NCI-H446 treated with DMSO at 0.1 percent for 48 hours (cell line): ENCODE measurements at places on chromosomes 12 and 14.

DNA sequence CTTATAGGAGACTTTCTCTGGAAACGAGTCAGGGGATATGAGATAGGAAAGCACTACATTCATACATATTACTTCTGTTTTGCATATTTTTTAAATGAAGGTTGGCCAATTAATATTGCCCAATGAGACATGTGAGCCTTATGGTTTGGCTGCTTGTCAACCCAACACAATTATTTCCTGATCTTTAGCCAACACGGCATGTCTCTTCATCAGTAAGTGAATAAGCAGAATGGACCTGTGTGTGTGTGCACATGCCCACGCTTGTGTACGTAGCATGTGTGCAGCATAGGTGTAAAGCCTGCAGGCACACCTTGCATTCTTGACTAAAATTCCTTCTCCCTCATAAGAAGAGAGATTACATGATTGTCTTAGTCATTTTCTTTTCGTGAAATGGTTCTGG lies 88.3 kb downstream of the STON2 start:
- peak; percentile 41 for DNase-seq

DNA sequence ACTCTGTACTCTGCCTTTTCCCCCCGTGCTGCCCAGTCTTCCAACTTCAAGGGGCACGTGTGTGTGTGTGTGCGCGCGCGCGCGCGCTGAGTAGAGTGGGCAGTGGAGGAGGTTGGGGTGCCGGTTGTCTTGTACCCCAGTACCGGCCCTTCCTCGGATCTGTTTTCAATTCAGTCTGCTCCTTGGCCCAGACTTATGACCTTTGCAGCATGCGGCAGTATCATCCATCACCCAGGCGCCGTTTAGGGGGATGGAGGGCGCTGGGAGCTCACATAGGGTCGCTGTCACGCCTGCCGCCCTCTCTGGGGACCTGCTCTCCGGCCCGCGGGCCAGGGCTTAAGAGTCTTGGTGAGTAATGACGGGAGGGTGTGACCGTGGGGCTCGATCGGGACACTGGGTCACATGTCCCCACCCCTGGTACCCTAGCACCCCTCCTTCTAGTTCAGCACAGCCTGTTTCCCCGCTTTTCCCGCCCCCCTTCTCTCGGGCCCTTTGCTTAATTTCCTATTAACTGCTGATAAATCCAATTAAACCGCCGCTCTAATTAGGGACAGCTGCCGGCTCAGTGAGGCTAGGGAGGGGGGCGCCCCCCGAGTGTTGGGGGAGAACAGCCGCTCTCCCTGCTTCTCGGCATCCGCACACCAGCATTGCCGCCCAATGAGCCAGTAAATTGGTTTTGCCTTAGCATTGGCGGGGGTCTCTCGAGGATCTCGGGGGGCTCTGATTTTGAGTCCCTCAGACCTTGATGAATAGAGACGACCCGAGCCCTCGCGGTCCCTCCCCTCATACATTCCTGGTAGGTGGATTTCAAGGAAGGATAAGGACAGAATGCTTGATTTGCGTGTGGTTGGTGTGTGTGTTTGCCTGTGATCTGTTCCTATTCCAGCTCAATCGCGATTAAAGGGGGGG lies 9.3 kb downstream of the STAC3 start:
- no peak for DNase-seq

DNA sequence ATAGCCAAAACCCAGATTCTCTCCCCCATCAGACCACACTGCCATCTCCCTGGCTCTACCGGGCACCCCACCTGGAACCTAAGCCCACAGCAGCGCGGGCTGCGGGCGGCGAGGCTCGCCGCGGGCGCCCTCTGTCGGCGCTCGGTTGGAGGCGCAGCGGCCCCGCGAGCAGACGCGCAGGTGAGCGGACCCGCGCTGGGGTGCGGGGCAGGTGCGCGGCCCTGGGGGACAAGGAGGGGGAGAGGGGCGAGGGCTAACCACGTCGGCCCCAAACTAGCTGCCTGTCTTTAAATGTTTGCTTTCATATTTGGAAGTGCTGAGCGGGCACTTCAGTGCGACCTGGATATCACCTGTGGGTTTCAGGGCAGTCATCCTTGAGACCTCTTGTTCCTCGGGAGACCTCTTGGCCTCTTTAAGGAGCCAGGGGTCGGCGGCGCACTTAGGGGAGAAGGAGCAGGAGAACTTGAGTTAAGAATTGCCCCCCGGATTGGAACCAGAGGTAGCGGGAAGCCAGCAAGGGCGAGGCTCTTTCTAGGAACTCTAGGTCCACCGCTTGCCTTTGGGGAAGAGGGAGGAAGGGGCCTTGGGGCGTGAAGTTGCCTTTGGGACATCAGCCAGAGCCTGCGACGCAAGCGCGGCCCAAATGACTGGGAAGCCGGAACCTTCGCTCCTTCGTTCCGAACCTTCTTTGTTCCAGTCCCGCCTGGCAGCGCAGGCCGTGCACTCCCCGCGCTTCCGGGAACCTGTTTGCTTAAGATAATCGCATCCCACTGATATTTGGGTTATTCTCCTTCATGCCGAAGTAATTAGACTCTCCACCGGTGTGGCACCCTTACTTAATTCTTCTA lies 78.7 kb downstream of the NEDD1 start:
- DNase-seq: no peak

- peak; percentile 2 for DNase-seq
Observed at GRCh38 chr12:110937104-110937641, 16.8 kb upstream of the MYL2 start.

GRCh38 chr12:47617476-47617875 lies 88.4 kb downstream of the RPAP3 start:
- no peak for DNase-seq

DNA sequence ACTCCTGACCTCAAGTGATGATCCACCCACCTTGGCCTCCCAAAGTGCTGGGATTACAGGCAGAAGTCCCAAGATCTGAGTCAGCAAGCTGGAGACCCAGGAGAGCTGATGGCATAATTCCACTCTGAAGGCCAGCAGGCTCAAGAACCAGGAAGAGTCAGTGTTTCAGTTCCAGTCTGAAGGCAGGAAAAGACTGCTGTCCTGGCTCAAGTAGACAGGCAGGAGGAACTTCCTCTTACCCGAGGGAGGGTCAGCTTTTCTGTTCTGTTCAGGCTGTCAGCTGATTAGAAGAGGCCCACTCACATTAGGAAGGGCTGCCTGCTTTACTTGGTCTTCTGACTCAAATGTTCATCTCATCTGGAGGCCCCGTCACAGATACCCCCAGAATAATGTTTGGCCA lies 206.0 kb upstream of the MYL2 start:
- DNase-seq: no peak

- no peak for DNase-seq
Observed at GRCh38 chr12:72468505-72468904, 196.3 kb downstream of the TRHDE start.

GRCh38 chr14:95137804-95138167 lies 19.5 kb downstream of the DICER1 start:
- no peak for DNase-seq

DNA sequence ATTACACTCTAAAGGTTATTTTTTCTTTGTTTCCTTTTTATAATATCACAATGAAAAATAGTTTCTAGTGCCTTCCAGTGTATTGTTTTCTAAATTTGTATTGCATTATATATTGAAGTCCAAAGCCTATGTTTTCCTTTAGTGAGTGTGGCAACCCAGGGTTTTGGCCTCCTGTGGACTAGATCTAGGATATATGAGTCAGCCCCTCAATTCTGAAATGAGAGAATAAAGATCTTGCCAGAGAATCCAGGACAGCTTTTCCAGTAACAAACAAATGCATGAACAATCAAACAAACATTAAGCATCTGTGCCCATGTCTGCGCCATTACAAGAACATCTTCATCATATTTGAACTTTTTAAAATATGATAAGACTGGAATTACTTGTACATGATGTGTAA lies 70.7 kb upstream of the SSTR1 start:
- DNase-seq: peak; percentile 67

DNA sequence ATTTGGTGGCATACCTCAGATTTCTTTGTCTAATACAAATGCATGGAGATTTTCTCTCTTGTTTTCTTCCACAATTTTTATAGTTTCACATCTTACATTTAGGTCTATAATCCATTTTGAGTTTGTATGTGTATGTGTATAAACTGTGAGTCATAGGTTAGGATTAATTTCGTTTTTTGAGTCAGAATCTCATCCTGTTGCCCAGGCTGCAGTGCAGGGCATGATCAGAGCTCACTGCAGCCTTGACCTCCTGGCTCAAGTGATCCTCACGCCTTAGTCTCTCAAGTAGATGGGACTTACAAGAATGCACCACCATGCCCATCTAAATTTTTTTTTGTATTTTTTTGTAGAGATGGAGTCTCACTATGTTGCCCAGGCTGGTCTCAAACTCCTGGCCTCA lies 71.6 kb downstream of the OTOGL start:
- no peak for DNase-seq

GRCh38 chr12:30278401-30278800 lies 417.3 kb downstream of the IPO8 start:
- no peak for DNase-seq

GRCh38 chr12:29726321-29726692 lies 57.4 kb downstream of the TMTC1 start:
- no peak for DNase-seq

GRCh38 chr14:81273521-81273920 lies 52.8 kb upstream of the GTF2A1 start:
- no peak for DNase-seq

DNA sequence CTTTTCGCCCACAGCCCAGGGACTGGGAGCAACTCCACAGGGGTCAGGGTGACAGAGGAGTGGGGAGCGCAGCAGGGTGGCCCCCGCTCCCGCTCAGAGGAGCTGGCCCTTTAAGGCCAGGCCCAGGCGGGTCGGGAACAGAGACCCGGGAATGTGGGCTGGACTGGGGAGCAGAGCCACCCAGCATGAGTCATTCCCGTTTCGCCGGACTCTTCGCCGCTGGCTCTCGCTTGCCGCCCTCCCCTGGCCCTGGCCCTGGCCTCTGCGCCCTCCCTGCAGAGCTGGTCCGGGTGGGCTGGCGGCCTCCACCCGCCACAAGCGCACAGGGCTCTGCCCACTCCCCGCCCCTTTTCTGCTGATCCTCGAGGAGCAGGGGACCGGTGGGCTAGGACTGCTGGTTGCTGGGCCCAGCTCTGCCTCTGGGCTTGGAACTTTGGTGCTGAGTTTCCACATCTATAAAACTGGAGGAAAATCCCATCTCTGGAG lies 92.8 kb downstream of the NINJ2 start:
- no peak for DNase-seq

- DNase-seq: no peak
Observed at GRCh38 chr12:75754698-75755097, 243.3 kb upstream of the KRR1 start.

DNA sequence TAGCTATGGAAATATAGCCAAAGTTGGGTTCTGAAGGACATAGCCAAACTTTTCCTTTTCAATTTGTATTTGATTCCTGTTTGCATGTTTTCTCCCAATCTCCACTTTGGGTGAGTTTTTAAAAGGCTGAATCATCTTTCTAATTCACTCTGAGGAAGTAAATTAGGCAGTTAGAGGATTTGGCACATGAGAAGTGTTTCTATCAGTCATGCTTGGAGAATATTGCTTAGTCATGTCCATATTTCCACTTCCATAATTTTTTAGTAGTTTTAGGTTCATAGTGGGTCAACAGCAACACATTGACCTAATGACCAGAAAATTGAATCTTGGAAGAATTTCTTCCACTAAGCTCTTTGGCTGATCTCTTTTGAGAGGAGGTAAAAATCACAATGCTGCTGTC lies 21.8 kb downstream of the IRAK3 start:
- no peak for DNase-seq

DNA sequence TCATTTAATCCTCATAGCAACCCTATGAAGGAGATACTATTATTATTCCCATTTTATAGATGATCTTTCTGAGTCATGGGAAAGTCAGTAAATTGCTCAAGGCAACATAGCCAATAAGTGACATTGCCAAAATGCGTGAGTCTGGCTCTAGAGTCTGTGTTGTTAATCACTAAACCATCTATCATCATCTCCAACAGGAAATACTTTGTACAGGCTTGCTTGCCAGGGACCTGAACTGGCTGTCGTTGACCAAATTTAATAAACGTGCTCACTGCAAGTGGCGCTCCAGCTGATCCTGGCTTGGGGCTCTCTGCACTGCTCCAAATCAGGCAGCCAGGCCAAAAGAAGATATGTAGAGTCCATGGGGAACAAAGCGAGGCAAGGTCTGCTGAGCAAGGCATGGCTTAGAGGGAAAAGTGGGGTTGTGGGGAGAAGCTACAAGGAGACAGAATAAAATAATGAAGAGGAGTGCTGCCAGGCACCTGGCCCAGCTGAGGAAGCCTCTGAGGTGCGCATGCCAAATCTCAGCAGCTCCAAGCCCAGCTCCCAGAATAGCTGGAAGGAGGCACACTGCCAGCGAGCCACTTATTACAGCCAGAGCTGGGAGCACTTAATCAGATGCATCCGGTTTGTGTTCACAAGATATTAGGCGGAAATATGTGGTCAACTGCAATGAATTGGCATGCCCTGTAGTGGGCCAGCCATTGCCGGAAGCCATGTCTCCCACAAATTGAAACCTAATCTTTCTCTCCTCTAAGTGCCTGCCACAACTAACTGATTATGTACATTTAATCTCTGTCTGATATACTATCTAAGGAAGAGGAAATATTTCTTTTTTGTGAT lies 43.3 kb upstream of the PTPRO start:
- DNase-seq: peak; percentile 94

DNA sequence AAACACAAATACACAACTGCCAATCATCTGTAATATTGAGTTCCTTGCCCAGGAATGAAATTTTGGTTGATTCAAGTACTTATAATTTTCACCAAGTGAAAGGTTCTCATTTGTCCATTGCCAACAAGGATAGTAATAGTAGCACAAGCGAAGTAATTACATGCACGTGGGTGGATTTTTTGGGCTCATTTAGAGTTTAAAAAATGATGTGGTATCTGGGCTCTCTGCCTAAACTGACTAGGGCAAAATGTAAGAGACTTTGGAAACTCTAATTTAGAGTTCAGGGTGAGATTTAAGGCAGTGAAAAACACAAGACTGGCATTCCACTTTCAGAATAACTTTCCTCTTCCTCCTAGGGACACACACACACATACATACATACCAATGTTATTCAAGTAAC lies 111.7 kb downstream of the MYRFL start:
- DNase-seq: no peak

DNA sequence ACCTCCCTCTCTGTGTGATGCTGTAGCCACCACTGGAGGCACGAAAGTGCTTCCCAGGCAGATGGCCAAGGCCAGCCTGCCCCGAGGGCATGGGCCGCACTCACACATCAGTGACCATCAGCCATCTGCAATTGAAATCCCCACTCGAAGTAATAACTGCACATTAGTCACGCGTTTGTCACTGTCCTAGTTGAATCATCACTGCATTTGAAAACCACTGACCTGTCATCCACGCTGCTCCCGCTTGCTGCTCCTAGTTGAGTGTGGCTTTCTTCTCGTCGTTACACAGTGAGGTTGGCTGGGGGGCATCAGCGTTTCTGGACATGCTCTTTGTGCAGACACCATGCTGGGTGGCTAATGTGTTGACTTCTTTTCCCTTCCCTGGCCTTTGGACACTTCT lies 176.1 kb downstream of the ADGRD1 start:
- DNase-seq: no peak
